ENCODE measurements at places on chromosomes 5 and 9.

GRCh38 chr9:94507531-94508258 lies 47.2 kb upstream of the PCAT7 start:
- no peak for DNase-seq

GRCh38 chr5:160787240-160787639 lies 64.8 kb downstream of the ATP10B start:
- DNase-seq: peak; percentile 22

DNA sequence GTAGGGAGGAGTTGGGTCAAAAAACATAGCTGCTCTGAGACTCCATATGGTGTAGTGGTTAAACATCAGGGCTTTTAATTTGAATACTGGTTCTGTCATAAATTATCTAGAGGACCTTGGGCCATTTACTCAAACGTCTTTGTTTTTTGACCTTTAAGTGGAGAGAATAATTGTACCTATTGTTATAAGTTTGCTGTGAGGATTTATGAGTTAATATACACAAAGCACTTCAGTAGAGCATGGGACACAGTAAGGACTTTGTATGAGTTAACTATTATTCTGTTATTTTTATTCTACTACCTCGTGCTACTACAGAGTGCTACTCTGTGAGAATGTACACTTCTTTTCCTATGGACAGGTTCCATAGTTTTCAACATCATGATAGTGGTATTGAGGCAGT lies 123.7 kb upstream of the TNC start:
- DNase-seq: no peak

DNA sequence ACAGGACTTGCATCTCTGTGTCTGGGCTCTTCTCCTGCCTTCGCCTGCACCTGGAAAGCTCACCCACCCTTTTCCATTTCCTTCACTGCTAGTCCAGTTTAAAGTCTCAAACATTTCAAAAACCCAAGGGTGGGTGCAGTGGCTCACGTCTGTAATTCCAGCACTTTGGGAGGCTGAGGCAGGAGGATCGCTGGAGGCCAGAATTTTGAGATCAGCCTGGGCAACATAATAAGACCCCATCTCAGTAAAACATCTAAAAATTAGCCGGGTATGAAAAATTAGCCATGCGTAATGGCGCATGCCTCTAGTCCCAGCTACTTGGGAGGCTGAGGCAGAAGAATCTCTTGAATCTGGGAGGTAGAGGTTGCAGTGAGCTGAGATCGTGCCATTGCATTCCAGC lies 139.9 kb upstream of the RETREG1 start:
- DNase-seq: no peak

DNA sequence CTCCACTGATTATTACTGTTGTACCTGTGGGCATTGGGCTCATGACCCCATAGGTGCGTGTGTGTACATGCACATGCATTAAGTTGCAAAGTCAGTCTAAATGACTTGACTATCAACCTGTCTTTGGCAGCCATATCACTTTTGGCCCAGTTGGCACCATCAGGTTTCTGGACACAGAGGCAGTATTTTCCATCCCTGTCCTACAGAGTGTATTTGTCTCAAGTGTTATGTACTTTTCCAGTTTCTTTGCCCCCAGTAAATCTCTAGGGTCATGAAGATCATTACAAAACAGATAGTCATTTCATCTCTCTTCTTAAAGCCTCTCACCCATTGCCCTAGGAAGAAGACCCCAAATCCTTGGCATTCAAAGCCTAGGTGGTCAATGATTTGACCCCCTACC lies 121.4 kb downstream of the C9orf152 start:
- DNase-seq: no peak

DNA sequence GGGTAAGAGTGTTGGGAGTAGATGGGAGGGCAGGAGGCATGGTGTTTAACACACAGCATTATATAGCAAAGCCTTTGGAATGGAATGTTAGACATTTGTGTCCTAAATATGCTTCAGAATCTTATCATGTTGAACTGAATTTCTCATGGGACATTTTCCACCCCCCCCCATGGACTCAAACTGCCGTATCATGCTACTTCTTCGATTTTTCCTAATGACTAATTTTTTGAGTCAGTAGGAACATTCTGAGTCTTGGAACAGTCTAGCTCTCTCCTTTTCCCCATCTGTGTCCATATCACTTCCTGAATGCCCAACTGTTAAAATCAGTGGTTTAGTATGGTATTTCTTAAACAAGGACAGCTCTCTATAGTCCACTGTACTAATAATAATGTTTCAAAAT lies 380.6 kb downstream of the TLE4 start:
- no peak for DNase-seq

DNA sequence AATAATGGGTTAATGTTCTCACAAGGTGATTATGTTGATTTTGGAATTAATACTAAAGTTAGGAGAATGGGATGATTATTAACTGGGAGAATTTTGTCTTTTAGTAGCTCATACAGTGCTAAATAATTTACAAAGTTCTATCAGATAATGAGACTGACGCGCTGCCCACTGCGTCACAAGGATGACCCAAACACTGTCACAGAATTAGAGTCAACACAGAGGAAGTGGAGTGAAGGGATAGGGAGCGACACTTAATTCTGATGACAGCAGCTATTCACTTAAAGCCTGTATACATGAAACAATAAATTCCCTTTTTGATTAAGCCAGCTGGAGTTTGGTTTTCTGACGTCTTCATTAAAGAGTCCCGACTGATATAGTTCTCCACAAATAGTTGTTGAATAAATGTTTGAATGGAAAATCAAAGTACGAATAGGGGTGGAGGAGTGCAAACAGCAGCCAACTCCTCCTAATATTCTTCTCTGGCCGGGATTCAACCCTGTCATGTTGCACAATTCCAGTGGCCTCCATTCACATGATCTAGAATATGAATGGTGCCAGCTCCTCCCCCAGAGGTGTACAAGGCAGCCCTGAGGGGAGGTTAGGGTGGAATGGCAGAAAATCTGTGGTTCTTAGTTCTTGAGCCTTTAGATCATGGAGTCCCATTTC lies 140.3 kb downstream of the PCSK1 start:
- no peak for DNase-seq

- DNase-seq: no peak
These were observed 188.0 kb downstream of the ELAVL2 start for GRCh38 chr9:23638011-23638410.

GRCh38 chr9:2015581-2016407 lies 647 bp downstream of the SMARCA2 start:
- no peak for DNase-seq

DNA sequence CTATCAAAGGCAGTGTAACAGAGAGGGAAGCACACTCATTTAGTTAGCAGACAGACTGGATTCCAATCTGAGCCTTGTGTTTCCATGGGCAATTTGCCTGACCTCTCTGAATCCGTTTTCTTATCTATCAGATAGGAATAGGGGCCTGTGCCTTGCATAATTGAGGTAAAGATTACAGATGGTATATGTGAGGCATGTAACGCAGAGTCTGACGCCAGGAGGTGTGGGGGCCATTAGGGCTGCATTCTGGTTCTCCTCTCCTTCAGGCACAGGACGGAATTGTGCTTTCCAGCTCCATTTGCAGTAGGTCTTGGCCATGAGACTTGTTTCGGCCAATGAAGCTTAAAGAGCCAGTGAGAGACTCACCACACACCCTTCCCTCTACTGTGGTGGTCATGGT lies 97.6 kb downstream of the FRMD3 start:
- no peak for DNase-seq

DNA sequence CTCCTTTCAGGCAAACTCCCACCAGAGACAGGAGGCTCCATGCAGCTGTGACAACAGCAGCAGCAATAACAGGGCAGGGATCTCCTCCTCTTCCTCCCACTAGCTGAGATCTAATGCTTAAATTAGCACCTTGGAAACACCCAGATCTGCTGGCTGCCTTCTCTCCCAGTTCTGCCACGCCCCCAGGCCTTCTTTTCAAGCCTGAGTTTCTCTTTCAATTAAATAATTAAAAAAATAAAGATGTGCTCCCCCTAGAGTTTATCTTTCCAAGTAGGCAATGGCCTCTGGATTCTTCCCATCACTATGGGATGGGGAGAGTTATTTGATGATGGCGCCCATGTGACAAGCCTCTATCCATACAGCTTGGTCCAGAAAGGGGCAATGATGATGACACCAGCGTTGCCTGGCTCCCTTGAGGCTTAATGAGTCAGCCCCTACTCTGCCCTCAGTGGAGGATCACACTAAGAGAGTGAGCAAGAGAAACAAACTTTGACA lies 3.8 kb downstream of the FAM219A start:
- DNase-seq: no peak

- no peak for DNase-seq
These were observed 173.2 kb downstream of the DIRAS2 start for GRCh38 chr9:90469435-90469834.

DNA sequence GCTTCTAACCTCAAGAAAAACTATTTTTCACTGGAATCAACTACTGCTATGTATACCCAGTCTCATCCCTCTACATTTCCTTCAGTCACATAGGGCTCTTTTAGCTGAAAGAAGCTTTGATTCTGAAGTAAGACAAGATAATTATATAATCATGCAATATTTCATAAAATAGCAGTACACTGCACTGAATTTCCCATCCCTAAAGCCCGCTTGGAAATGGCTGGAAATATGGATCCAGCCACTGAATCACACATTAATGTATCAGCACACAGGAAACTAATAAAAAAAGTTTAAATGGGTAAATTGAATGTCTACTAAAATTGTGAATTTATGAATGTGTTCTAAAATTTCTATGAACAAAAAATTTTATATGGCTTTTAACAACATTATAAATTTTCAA lies 808.7 kb downstream of the PTPRD start:
- no peak for DNase-seq

DNA sequence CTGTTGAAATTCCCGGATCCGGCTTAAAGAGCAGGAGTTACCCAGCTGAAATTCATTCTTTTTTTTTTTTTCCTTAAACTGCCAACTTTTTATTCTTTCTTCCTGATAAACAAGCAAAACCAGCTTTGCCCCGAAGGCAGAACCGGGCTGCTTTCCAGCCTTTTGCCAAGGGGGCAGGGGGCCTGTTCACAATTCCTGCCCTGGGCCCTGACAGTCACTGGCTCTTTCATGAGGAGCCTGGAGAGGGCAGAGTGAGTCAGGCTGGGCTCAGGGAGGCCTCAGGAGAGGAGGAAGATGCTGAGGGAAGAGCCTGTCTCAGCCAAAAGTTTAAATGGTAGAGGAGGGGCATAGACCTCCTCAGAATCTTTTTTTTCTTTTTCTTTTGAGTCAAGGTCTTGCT lies 4.8 kb downstream of the GLIPR2 start:
- no peak for DNase-seq

DNA sequence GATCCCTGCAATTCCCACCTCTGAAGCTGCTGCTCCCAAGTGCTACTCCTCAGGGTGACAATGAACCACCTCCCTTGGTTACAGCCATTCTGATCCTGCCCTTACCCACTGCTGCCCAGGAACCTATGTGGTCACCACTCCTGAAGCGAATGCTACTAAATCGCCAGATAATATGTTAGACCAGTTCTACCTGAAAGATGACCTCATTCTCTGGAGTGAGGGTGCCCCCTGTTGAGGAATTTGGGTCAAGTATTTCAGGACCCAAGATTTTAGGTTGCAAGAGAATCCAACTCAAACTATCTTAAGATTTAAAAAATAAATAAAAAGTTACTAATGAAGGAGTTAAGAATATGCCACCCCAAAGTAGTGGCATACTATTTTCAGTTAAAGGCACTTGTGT lies 5.8 kb upstream of the SNAPC3 start:
- DNase-seq: no peak

GRCh38 chr9:123355761-123356431 lies at the start of gene CRB2:
Gene CRB2, plus strand, starts transcription at chr9:123356197. Its CDS starts 64 bp downstream, at chr9:123356261.
- no peak for DNase-seq

- no peak for DNase-seq
These were observed 41.1 kb downstream of the NDUFS4 start for GRCh38 chr5:53601570-53601969.

- DNase-seq: no peak
These were observed 157.2 kb downstream of the MED10 start for GRCh38 chr5:6221141-6221626.

DNA sequence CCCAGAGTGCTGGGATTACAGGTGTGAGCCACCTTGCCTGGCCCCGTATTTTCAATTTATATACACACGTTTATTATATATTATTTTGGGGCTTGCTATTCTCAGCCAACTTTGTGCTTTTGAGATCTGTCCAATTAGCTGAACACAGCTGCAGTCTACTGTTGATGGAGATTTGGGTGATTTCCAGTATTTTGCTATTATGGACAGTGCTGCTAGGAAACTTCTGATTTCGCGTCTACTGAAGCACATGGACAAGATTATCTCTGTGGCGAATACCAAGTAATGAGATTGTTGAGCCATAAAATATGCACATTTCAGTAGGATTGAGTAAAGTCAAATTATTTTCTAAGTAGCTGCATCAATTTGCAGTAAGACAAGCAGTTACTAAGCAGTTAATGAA lies 1731.2 kb upstream of the CDH6 start:
- DNase-seq: no peak

DNA sequence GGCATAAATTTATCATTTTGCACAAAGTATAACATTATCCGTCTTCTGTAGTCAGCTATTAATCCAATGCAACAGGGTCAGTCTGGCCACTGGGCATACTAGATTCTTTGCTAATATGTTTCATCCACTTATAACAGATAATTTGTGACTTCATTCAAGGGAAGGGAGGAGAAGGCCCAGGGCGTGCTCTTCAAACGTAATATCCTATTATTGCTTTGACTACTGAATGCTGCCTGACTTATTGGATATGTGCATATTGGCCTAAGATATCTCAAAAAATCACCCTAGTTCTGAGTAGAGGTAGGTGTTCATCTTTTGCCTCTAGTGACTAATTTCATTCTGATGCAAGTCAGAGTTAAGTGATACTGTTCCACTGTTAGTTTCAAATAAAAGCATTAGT lies 6.9 kb downstream of the FBXL7 start:
- DNase-seq: no peak

GRCh38 chr5:9157811-9158210 lies 388.1 kb downstream of the SEMA5A start:
- DNase-seq: no peak

GRCh38 chr9:76297721-76298239 lies 96.4 kb downstream of the RFK start:
- DNase-seq: no peak

DNA sequence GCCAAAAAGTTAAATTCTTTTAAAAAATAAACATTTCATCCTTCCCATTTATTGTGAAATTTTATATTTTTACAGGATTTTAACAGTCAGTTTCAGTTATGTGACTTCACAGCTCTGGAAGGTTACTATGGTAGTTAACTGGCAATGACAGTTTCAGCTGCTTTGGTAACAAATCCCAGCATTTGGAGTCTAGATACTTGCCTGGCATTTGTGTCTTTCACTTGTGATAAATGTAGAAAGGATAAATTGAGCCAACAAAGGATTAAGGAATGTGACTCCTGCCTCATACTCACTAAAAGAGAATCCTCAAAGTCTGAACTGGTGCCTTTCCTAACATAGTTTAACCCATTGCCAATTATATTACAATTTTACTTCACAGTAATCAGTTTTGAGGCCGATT lies 315.5 kb downstream of the FER start:
- no peak for DNase-seq

GRCh38 chr5:149228618-149229297 lies 42.9 kb upstream of the AFAP1L1 start:
- peak; percentile 11 for DNase-seq

- no peak for DNase-seq
These were observed 33.0 kb upstream of the CTNNAL1 start for GRCh38 chr9:109046346-109046745.
